Fibroblast of mammary gland (primary cell): ENCODE measurements at places on chromosomes 5 and 9.

DNA sequence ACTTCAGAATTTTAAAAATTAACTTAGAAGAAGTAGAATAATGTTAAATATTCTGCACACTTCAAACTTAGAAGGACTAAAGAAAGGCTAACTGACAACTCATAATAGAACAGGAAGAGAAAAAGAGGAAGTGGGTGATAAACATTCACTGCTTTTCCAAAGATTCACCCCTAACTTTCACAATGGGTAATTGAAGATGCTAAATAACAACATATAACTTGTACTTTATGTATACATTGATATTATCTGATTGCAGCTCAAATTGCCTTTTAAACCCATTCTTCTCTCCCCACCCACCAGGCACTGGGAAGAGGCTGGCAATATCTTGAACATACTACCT, 376.6 kb downstream of the EFNA5 start:
- no peak for DNase-seq

- no peak for DNase-seq
These were observed 182.3 kb upstream of the RIOK2 start for GRCh38 chr5:97365163-97365845.

- no peak for DNase-seq
These were observed 6.5 kb downstream of the EFCAB9 start for GRCh38 chr5:172200476-172200875.

GRCh38 chr9:6855860-6856259, 98.1 kb downstream of the KDM4C start:
- no peak for DNase-seq

DNA sequence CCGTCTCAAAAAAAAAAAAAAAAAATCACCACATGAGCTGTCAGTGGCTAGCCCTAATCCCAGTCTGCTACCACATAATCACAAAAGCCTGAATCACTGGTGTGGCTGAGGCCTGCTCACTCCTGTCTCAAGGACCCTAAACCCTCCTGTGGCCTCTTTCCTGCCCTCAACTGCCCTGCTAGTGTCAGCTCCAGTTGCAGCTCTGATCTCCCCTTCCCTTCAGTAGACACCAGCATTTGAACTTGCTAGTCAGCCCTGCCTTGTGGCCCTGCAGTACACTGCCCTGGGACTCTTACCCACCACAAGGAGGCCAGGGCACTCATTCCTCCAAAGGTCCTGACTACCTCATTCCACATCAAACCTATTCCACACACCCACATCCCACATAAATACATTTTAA, 9.5 kb upstream of the P4HA2 start:
- DNase-seq: no peak

- no peak for DNase-seq
These were observed 137.9 kb downstream of the SEC61B start for GRCh38 chr9:99360026-99360425.

- DNase-seq: peak; percentile 63
These were observed 11.6 kb downstream of the COL27A1 start for GRCh38 chr9:114166614-114167572.

- no peak for DNase-seq
These were observed 600.2 kb upstream of the TLE4 start for GRCh38 chr9:78971540-78971939.

GRCh38 chr9:36250079-36250478, 8.2 kb downstream of the GNE start:
- no peak for DNase-seq

GRCh38 chr9:116270546-116270945, 117.0 kb downstream of the PAPPA start:
- DNase-seq: peak; percentile 32

- no peak for DNase-seq
These were observed 23.1 kb upstream of the FRRS1L start for GRCh38 chr9:109190151-109190550.

GRCh38 chr5:17216176-17216973, 1.1 kb upstream of the BASP1 start:
- peak; percentile 79 for DNase-seq

GRCh38 chr5:115599502-115599901, 2.8 kb downstream of the TICAM2 start:
- peak; percentile 47 for DNase-seq

DNA sequence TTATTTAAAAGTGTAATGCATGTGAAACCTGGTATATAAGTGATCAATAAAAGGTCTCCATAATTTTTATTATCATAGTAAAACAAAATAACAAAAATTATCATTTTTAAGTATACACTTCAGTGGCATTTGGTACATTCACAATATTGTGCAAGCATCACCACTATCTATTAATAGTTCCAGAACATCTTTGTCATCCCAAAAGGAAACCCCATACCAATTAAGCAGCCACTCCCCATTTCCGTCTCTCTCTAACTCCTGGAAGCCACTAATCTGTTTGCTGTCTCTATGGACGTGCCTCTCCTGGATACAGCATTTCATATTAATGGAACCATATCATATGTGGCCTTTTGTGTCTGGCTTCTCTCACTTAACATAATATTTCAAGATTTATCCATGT, 7.6 kb downstream of the OLFML2A start:
- peak; percentile 77 for DNase-seq
